T-cell (primary cell): ENCODE measurements at places on chromosomes 5 and 9.

DNA sequence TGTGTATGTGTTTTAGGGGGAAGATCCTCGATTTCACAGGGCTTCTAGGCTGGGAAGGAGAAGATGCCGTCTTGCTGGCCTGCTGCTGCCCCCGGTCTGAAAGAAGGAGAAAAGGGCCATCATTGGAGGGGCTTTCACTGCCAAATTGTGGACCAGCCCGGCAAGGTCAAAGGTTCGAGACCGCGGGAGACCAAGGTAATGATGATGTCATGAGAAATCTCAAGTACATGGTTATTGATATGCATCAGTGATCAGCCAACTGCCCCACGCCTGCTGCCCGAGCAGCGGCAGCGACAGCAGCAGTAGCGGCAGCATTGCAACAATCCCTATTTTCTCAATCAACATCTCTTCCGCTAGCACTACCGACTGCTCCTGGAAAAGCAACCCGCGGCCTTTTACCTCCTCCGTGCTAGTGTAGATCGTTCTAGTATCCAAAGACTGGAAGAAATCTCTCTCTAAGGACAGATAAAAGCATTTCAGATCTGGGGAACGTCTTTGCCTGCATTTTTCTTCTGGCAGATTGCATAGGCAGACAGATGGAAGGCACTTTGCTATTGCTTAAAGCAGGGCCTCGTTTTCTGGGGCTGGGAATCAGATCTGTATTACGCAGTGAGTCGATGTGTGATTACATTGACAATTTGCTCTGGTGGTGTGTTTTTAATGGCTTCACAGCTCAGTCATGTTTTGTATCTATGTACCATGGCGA, 215.3 kb downstream of the MEF2C start:
- DNase-seq, result no peak

GRCh38 chr9:124293718-124294506, 36.2 kb downstream of the NEK6 start:
- no peak for DNase-seq

GRCh38 chr5:173256800-173257199, 21.8 kb upstream of the NKX2-5 start:
- no peak for DNase-seq

GRCh38 chr9:127163409-127163808, 41.0 kb upstream of the ANGPTL2 start:
- no peak for DNase-seq

DNA sequence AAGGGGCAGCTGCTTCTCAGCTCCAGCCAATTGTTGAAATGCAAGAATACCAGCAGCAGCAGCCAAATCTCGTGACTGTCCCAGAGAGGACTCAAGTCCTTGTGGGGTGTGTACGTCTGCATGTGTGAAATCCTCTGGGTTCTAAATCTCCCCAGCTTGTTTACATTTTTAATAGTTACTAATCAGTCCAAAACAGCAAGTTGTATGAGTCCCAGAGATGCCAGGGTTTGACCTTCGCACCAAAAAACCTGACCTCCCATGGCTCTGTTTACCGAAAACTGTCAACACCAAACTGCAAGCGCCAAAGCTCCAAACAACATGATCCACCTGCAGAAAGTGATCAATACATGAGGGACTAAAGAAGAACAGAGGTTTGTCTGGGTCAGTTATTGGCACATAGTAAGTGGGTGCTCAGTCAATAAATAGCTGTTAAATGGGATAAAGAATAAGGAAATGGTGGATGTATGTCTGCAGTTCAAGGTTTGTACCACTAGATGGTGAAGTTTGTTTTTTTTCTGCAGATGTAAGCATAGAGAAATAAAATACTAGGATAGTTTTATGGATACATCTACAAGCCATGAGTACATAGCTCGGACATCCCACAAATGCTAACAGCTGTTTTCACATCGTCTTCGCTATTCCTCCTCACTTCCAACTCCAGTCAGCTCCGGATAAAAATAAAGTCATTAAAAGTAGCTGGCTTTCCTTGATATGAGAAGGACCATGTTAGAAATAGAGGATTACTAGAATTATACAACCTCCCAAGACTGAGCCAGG, 85.3 kb upstream of the ADRB2 start:
- DNase-seq, result no peak

- no peak for DNase-seq
Observed at GRCh38 chr9:5879419-5880181, 11.1 kb upstream of the MLANA start.

- no peak for DNase-seq
Observed at GRCh38 chr9:38051780-38052546, 17.1 kb downstream of the SHB start.

- DNase-seq, result no peak
Observed at GRCh38 chr5:127673117-127673800, 24.4 kb downstream of the CTXN3 start.

- DNase-seq, result no peak
Observed at GRCh38 chr9:137742698-137743097, 123.9 kb downstream of the EHMT1 start.

- no peak for DNase-seq
Observed at GRCh38 chr9:88870627-88871026, 120.6 kb upstream of the S1PR3 start.

- DNase-seq, result no peak
Observed at GRCh38 chr5:148209151-148209770, 6.4 kb downstream of the SPINK6 start.
